ENCODE measurements at places on chromosomes 7 and 10.

GRCh38 chr10:50396491-50397311 is 145.4 kb upstream of the ASAH2 start:
- peak; percentile 25 for DNase-seq

GRCh38 chr10:79430936-79431335 is 14.5 kb downstream of the ZCCHC24 start:
- no peak for DNase-seq

- DNase-seq = no peak
Measured at GRCh38 chr10:118151461-118151860, 104.7 kb upstream of the RAB11FIP2 start.

DNA sequence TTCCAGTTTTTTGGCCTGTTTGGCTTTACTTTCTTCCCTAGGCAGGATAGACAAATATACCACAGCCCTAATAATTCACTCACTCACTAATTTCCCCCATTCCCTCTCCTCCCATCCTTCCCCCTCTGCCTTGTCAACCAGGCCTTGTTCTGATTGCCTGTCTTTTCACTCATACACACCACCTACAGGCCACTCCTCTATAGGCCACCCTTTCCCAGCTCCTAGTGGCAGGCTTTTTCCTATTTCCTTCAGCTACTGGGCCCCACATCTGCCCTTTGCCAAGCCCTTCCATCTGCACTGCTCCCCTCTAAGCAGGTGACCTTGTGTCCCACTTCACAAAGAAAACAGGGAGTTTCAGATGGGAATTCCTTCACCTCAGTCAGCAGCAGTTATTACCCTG is 59.8 kb upstream of the MSRB2 start:
- DNase-seq = no peak

DNA sequence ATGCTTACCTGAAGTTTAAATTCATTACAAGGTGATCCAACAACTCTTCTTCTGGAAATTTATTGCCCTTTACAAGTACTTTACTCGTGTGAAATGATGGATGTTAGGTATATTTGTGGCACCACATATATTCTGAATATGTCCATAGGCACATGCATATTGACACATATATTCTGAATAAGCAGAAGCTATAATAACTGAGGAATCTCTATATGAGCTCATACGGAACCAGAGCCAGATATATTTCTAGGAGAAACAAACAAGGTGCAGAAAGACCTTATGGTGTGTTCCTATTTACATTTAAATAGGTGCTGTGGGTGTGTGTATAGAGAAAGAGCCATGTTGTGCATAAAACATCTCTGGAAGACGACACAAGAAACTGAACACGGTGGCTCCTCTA is 456.1 kb upstream of the NPVF start:
- DNase-seq = no peak

- no peak for DNase-seq
Measured at GRCh38 chr7:158649279-158649678, 55.3 kb downstream of the NCAPG2 start.

DNA sequence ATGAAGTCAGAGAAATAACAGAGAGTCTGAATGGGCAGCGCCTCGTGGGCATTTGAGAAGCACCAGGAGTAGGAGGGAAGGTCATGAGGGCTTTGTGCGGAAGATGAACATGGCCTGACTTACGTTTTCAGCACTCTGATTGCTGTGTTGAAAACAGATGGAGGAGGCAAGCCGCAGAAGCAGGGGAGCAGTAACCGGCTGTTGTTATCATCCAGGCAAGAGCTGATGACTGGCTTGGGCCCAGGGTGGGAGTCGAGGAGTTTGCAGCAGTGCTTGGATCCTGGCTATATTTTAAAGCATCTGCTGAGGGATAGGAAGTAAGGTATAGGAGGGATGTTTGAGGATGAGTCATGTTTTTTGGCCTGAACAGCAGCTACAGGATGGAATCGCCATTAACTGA is 12.7 kb upstream of the PDLIM1 start:
- DNase-seq = no peak

DNA sequence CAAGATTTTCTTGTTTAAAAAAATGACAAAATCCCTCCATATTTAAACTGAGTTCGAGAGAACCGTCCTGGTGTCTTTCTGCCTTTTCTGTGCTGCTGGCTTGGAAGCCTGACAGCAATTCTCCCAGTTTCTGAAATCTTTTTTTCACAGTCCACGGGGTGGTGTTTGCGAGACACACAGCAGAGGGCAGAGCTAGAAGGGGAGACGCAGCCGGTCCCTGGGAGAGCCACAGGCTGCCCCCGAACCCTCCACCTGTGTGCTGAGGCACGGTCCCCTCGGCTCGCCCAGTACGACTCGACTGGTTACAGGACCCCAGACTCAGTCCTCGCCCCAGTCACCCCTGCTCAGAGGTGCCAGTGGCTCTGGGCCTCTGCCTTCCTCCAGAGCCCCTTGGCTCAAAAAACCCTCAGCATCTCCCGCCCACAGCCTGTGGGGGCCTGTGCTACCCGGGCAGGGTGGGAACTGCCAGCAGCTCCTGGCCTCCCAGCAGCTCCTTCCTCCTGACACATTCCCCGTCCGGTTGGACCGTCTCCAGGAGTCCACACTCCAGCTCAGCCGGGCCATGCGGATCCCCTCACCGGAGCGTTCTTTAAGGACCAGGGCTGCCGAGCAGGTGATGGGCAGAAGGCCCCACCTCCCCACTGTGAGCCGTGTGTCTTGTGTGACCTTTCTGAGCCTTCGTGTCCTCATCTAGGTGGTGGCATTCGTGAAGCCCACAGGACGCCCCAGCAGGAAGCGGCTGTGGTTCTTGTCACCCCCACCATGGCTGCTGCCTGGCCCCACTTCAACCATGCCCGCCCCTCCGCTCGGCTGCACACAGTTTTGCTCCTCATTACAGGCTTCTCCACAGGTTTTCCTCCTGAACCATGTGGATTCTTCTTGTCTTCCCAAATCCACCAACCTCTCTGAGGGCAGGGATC is 52.3 kb upstream of the EN2 start:
- no peak for DNase-seq

DNA sequence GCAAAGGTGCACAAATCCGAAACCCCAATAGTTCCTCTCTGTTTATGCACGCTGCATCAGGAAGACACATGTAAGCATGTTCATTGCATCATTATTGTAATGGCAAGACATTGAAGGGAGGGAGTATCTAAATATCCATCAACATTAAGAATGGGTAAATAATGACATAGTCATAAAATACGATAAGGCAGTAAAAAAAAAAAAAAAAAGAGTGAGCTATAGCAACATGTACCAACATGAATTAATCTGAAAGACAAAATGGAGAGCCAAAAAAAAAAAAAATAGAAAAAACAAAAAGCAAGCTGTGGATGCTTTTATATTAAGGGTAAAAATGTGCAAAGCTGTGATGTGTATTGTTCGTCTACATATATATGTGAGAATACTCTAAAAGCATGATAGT is 70.2 kb upstream of the ABLIM1 start:
- DNase-seq = no peak

- DNase-seq = no peak
Measured at GRCh38 chr10:91164520-91165065, 55.9 kb upstream of the PCGF5 start.

DNA sequence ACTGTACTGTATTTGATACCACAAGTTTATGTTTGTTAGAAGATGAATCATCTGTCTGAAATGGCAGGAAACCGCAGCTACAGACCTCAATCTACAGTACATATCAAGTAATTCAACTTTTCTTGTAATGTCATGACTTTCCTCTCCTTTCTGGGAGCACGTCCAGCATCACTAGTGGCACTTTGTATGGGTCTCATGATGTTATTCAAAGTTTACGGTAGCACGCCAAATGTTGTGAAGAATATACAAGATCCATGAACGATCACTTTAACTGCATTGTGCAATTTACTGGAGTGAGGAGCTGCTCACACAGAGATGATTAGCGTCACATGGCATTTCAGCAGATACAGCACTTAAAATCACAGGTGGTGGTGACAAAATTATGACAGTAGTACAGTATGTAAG is 257.8 kb upstream of the GNAI1 start:
- no peak for DNase-seq

DNA sequence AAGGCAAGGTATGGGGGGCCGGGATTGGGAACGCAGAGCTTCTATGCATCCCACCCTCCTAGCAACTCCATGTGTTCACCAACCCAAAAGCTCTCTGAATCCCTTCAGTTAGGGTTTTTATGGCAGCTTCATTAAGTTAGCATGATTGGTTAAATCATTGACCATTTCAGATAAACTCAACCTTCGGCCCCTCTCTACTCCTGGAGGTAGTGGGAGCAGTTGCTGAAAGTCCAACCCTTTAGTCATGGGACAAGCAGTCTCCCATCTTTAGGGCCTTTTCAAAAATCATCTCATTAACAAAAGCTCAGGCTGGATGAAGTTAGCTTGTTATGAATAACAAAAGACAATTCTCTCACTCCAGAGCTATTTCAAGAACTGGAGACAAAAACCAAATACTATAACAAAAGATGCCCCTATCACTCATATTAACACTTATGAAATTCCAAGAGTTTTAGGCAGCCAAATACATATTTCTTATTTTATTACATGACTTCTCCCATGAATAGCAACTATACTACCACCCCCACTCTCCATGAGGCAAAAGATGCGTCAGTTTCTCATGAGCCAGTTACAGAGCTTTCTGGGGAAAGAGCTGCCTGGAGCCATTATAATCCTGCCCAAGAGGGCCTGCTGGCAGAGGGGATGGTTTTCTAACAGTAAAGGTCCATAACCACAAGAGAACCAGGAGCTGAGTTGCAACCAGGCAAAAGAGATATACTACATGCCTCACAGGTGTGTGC is 44.6 kb downstream of the SLC16A12 start:
- DNase-seq = no peak

GRCh38 chr7:155862123-155862892 is 50.0 kb upstream of the SHH start:
- DNase-seq = no peak

DNA sequence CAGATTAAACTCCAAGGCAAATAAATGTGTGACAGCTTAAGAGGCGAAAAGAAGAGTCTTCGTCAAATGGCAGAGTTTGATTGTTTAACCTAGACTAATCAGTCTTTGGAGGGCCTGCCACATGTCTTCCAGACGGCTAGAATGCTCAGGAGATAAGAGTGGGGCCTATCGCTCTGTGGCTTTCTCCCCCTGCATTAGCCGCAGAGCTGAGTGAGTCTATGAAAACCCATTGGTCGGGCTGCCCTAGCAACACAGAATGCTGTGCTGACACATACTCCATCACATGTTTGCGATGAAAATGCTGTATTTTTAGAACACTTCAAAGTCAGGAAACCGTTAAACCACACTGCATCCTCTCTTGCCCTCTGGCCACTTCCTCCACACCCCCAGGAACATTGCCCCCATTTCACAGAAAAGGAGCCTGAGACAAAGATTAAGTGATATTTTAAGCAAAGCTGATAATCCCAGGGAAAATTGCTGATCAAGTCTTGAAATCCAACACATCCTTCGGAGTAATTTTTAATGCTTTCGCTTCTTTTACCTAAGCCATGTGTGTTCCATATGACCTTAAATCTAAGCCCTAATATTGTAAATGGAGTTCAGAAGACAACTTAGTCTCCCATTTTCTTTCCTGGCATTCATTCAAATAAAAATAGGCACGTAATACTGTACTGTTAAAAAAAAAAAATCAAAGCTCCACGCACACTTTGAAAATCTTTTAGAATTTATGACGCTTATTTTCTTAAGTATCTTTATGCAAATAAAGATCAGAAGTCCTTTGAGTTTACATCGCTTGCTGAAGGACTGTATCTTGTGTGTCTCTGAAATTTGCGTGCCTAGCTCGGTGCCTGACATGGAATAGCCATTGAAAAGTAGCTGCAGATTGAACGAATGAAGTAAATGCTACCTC is 161.2 kb downstream of the CELF2 start:
- peak; percentile 55 for DNase-seq

DNA sequence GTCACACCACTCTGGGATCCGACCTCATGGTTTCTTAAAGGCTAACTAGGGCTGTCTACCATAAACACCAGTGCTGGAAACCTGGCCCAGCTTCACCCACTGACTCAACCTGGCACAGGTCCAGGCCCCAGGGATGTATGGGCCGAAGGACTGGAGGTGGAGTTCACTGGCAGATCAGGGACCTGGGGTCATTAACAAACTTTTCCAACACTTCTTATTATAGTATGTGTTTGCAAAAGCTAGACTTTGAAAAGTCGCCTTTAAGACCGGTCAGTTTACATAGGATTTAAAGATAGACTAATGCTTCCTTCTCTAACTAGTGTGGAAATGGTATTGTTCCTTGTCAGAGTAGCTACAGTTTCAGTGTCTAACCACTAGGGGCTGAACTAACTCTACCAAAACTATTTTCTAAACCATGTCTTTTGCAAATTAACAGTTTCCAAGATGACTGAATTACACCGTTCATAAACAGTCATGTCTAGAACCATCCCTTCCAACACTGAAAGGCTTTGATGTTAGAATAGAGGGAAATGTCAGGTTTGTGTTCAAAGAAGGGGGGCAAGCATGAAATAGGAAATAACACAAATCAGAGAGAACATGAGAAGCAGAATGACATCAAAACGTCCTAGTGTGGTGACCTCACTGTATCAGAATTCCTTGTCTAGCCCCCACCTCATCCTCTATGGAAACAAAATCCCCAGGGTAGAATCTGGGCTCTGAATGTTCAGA is 29.7 kb downstream of the STN1 start:
- no peak for DNase-seq

DNA sequence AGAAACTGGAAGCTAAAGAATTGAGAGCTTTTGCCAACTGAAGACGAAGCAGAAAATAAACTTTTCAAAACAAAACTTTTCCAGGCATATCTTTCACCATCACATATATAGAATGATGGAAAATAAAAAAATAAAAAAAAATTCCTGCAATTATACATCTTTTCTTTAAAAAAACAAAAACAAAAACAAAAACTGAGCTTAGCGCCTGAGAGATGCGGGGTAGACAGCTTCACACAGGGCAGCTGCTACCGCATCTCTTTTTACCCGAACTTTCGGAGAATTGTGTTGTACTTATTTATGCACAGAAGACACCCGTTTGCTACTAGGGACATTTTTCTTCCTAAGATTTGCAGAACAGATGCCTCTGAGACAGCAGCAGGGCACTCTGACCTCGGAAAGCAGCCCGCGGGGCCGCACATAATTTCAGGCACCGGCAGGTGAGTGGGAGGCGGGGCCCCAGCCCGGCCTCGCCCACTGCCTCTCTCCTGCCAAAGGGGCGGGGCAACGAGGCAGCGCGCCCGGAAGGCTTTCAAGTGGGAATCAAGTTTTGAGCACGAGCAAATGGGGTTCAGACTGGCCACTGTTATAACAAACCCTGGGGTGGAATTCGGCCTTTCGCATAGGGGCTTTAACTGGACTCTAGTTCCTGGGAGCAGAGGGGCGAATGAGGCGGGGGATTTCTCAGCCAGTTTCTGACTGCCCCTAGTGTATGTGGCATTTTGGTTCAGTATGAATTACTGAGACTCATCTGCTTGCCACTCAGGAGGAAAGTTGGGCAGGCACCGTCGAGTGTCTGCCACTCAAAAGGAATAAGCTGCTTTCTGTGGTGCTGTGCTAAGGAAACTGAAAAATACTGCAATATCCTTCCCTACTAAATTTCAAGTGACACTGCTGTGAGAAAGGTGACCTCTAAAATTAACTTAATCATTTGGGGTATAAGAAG is 18.5 kb upstream of the FAM133B start:
- DNase-seq = no peak

GRCh38 chr7:36132012-36132411 is 21.0 kb upstream of the EEPD1 start:
- no peak for DNase-seq
